ENCODE measurements at places on chromosomes 12 and 14. TPM values are rescaled to one million over a fixed set of nuclear protein-coding genes. Genes with fewer than 3 reads are reported as not detected.

Gene TMEM132C
- not detected for polyA plus RNA-seq

Gene GLS2
- 2.1 TPM for polyA plus RNA-seq

Gene CCDC197
- polyA plus RNA-seq = not detected

Gene CAMKK2
- 24.5 TPM for polyA plus RNA-seq

Gene SMCO3
- polyA plus RNA-seq = 0.03 TPM

Gene TRIP11
- 7.2 TPM for polyA plus RNA-seq

Gene SLC6A13
- 0.05 TPM for polyA plus RNA-seq

Gene VWF
- polyA plus RNA-seq = 0.12 TPM

Gene LMNTD1
- 0.32 TPM for polyA plus RNA-seq

Gene KLRB1
- not detected for polyA plus RNA-seq

Gene PSMA6
- 174 TPM for polyA plus RNA-seq

Gene PIANP
- 9.9 TPM for polyA plus RNA-seq

Gene ARMH4
- 0.31 TPM for polyA plus RNA-seq

Gene AQP6
- polyA plus RNA-seq = 0.10 TPM

Gene PIWIL1
- polyA plus RNA-seq = 0.03 TPM

Gene RPS29
- polyA plus RNA-seq = 15,074 TPM

Gene NRXN3
- polyA plus RNA-seq = 1.6 TPM

Gene KRT85
- not detected for polyA plus RNA-seq

Gene CPNE6
- not detected for polyA plus RNA-seq

Gene TEX22
- polyA plus RNA-seq = 0.26 TPM

Gene NTS
- 31.2 TPM for polyA plus RNA-seq

Gene IRAK3
- not detected for polyA plus RNA-seq

Gene STK38L
- polyA plus RNA-seq = 5.7 TPM

Gene GDF3
- polyA plus RNA-seq = not detected

Gene SLC5A8
- not detected for polyA plus RNA-seq

Gene CLEC14A
- polyA plus RNA-seq = not detected

Gene SMARCD1
- 77.2 TPM for polyA plus RNA-seq

Gene GPR132
- not detected for polyA plus RNA-seq

Gene FERMT2
- polyA plus RNA-seq = 54.5 TPM

Gene INHBE
- 0.08 TPM for polyA plus RNA-seq
